Smooth muscle cell of trachea (primary cell): ENCODE measurements at places on chromosomes 1 and 21. TPM values are rescaled to one million over a fixed set of nuclear protein-coding genes. Genes with fewer than 3 reads are reported as not detected.

The PBX1 gene
- total RNA-seq = 60.7 and 68.4 TPM in 2 replicates

The MASP2 gene
- total RNA-seq = under 0.01 TPM in 1 of 2 replicates, not detected in the other

The PDE4DIP gene
- 229 and 250 TPM in 2 replicates for total RNA-seq

The COL11A1 gene
- total RNA-seq = 2.5 and 3.3 TPM in 2 replicates

The MNDA gene
- not detected in 2 replicates for total RNA-seq

The CFAP126 gene
- not detected in 2 replicates for total RNA-seq
